ENCODE measurements at places on chromosomes 6 and 20.

GRCh38 chr6:63819831-63820230, 184.2 kb downstream of the PHF3 start:
- DNase-seq: peak; percentile 39

DNA sequence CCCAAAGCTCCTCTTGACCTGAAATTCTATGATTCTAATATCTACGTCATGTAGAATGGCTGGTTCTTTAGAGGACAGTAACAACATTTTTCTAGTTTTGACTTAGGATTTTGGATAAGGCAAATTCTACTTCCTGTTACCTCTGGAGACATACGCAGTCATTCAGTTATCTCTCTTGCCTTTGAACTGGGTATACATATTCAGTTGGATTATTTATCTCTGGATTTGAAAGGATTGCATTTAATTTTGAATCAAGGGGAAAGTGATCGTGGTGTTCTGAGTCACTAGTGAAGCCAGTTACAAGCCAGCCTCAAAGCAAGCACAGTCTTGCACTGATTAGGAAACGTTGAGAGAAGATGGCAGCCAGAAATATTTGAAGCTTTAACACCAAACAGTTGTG, 35.3 kb upstream of the BCAS1 start:
- no peak for DNase-seq

DNA sequence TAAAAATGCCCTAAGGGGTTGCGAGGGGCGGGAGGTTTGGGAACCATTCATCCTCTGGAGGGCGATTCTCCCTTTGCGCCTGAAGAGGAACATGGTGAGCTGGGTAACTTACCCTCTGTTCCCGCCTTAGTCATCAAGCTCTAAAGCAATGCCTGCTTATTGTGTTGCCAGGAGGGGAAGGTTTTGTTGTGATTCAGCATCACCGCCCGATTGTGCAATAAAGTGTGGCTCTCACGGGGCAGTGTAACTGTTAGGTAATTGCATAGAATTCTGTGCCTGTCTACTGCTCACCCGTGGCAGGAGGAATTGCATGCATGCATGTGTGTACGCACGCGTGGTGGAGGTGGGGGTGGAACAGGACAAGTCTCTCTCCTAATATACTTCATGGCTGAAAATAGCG, 95.5 kb upstream of the AGPAT4 start:
- DNase-seq: peak; percentile 96

- no peak for DNase-seq
Observed at GRCh38 chr6:167797011-167797471, 29.7 kb upstream of the AFDN start.

GRCh38 chr6:34961574-34961973, 72.5 kb downstream of the ANKS1A start:
- peak; percentile 30 for DNase-seq

GRCh38 chr6:69817358-69817757, 20.5 kb upstream of the LMBRD1 start:
- DNase-seq: no peak

- no peak for DNase-seq
Observed at GRCh38 chr6:120700001-120700400, 634.3 kb downstream of the TBC1D32 start.

GRCh38 chr6:115908906-115909559, 151.7 kb downstream of the FRK start:
- no peak for DNase-seq

GRCh38 chr6:147057705-147058342, 146.4 kb upstream of the STXBP5 start:
- DNase-seq: no peak

DNA sequence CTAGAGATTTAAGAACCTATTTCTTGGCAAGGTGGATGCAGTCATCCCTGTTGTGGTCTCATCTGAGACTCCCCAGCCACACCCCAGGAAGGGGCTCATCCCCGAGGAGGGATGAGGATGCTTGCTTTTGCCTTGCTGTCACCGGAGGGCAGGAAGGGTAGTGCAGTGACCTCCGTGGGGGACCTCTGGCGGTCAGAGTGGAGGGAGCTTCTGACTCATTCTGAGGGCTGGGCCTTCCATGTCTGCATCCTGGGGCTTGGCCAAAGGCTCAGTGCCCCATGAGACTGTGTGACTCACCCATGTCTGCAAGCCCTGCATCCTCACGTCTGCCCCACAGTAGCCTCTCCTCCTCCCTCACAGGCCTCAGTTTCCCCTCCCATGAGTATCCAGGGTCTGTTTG, 38.7 kb downstream of the UQCC2 start:
- DNase-seq: peak; percentile 89

DNA sequence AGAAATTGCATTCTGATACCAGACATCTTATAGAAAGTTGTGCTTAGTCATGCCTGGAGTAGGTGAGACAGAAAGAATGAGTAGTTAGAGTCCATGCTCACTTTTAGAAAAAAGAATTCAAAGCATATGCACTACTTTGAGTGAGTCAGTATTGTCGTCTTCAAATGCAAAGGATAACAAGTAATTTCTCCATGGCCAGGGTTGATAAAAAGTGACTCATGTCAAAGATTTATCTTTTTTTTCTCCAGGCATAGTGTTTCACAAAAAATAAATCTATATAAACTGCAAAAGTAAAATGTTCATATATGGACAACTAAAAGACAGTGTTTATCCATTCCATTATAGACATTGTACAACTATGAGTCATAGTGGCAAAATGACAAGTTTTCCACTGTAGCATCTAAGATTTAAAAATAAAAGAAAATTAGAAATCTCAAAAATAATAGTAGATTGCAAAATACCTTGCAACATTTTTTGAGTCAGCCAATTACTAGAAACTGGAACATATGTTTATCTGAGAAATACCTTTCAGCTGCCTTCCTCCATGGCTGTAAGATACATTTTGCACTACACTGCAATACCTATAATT, 329.6 kb downstream of the GRIK2 start:
- no peak for DNase-seq

DNA sequence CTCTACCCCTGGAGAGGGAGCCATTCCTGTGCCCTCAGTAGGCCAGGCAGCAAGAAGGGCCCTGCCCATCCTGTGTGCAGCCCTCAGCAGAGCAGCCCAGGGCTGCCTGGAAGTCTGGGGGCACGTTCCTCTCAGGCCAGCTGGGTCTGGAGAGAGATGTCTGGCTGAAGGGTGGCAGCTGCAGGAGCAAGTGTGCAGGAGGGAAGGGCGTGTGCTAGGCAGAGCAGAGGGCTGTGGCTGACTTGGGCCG, 62.7 kb downstream of the NOL4L start:
- DNase-seq: no peak

DNA sequence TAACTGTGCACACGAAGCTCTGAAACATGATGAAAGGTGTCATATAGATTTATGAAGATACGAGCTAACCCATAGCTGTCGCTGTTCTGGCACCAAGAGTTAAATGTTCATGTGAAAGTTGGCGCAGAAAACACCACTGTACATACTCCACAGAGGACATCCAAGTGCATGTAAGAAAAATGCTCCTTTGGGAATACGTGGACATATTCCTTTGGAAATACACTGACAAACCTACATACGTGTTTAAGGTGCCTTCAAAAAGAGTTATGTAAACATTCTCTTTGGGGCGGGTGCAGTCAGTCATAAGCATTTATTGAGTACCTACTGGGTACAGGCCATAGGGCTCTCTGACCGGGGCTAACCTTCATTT, 723 bp upstream of the ARID1B start:
- DNase-seq: peak; percentile 74

- DNase-seq: no peak
Observed at GRCh38 chr20:24834310-24834709, 114.8 kb upstream of the CST7 start.

DNA sequence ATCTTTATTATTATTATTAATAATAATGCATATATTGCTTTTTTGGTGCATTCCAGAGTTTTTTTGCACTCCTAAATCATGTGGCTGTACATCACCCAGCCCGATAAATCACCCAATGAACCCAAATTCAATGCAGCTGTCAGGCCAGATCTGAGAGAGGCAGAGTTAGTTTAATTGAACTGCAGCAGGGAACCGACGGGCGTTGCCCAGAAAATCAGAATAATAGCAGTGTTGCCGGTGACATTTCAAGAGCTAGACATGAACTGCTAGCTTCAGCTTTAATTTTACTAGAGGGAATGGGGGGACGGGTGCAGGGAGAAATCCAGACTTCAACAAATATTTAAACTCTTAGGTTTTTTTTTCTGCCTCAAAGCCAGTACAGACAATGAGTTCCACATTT, 135.0 kb downstream of the CLIC5 start:
- DNase-seq: no peak

GRCh38 chr6:139732451-139732850, 358.0 kb upstream of the CITED2 start:
- peak; percentile 17 for DNase-seq

- DNase-seq: peak; percentile 57
Observed at GRCh38 chr6:43608310-43608763, 20.7 kb downstream of the GTPBP2 start.

DNA sequence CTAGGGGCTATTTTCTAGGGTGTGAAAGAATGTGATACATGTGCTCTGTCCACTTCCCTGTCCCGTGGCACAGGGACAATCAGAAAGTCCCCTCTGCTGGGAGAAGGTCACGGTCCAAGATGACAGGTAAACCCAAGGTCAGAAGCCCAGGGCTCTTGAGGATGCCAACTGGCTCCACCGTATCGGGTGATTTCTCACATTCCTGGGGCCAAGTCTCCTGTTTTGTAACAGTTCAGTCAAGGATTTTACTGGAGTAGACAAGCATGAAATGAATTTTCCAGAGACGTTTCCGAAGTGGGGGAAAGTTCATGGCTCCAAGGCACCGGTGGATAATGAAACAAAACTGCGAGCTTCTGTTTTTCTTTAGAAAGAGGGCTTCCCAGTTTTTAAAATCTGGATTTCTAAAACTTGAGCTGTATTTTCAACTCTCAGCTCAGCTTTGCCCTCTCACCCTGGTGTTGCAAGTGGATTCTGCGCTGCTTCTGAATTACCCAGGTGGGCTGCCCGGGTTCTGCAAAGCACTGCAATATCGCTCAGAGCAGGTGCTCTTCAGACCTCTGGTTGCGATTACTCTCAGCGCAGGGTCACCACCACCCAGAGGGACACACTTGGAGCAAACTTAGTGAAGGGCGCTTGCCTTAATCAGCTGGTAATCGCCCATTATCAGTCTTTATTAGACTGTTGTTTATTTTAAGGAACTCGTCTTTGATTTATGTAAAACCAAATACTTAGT, 64.4 kb upstream of the TMEM170B start:
- no peak for DNase-seq

DNA sequence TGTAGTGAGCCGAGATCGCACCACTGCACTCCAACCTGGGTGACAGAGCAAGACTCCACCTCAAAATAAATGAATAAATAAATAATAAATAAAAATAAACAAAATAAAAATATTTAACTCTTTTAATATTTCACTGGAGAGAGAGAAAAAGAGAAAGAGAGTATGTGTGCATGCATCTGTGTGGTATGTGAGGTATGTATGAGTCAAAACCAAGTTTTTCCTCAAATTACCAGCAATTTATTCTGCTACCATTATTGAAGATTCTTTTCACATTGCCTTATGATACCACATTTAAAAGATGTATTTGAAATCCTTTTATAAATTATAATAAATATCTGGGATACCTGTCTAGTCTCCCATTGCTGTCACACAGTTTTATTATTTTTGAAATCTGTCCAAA, 122.1 kb downstream of the CD164 start:
- DNase-seq: no peak

GRCh38 chr20:37349517-37350491, 3.9 kb downstream of the SRC start:
- DNase-seq: peak; percentile 36

DNA sequence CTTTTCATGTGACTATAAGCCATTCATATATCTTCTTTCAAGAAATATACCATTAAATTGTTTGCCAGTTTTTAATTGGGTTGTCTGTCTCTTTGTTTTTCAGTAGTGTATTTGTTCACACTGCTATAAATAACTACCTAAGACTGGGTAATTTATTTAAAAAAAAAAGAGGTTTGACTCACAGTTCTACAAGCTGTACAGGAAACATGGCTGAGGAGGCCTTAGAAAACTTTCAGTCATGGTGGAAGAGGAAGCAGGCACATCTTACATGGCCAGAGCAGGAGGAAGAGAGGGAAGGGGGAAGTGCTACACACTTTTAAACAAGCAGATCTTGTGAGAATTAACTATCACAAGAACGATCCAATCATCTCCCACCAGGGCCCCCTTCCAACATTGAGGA, 255.3 kb downstream of the EPM2A start:
- DNase-seq: peak; percentile 31

Measured in MV-4-11 (cell line).